C1 segment of cervical spinal cord (tissue), 14 donors: ENCODE measurements at places on chromosomes 7 and 10.
A peak's percentile ranks its signal among the peaks of the same experiment; 100 is the strongest.

DNA sequence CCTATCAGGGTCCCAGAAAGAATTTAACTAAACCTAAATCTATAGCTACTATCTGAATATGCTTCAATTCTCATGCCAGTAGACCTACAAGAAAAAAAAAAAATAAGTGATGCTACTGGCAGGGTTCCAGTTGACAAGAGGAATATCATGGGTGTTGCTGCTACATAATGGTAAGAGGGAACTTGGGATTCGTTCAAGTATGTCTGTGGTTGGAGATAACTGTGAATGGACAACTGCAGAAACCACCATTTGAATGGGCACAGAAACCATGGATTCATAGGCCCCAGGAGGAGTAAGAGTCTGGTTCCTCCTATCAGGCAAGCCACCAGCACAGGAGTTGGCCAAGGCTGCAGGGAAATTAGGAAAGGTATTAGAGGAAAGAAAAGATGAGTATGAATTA lies 287.6 kb upstream of the HGF start:
- no peak for DNase-seq

GRCh38 chr10:125392154-125392553 lies 231.8 kb upstream of the CTBP2 start:
- no peak for DNase-seq

DNA sequence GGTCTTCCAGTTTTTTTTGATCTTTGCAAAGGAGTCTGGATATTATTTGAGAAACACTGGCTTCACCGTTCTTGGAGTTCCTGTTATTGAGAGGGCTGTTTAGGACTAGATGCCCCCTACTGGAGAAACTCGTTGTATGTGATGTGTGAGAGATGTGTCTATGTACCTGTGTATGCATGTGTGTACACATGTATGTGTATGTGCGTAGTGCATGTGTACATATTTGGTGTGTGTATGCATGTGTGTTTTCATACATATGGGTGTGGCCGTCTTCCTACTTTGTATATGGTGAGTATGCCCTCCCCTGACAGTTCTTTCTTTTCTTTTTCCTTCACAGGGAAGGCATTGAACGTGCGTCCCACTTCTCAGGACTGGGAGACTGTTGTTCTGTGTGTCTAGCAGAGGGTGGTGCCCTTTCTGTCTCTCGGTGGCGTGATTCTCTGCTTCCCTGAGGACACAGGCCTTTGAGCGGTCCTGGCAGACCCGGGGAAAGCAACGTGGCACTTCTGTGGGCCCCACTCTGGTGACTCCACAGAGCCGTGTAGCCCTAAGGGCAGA lies 3.0 kb upstream of the CALHM3 start:
- DNase-seq: no peak

DNA sequence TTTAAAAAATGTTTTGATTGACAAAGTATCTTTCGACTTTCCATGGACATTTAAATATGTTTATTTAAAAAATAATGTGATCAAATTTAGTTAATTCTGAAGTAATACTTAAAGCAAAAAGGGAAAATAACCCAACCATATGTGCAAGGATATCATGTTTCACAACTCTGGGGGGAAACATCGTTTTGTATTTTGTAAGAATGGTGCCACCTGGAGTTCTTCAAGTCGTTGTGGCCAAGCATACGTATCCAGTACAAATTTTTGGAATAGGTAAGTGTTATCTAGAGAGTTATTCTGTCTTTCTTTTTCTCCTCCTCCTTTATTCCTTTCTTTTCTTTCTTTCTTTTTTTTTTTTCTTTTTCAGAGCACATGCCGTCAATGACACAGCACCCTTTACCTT lies 176.2 kb upstream of the CSTF2T start:
- no peak for DNase-seq

DNA sequence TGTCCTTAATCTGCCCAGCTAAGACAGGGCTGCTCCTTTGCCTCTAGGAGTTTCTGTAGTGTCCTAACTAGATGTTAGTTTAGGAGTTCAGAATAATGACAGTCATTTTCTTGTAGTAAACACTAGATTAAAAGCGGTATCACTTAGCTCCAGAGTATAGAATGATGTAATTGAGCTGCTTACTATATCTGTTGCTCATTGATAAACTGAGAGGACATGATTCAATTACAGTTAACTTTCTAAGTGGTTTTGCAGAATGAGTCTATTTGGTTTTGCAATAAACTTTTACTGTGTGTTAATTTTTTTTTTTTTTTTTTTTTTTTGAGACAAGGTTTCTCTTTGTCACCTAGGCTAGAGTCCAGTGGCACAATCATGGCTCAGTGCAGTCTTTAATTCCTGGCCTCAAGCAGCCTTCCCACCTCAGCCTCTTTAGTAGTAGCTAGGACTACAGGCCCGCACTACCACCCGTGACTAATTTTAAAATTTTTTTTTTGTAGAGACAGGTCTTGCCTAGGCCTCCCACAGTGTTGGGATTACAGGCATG lies 1.8 kb downstream of the STMP1 start:
- no peak for DNase-seq

DNA sequence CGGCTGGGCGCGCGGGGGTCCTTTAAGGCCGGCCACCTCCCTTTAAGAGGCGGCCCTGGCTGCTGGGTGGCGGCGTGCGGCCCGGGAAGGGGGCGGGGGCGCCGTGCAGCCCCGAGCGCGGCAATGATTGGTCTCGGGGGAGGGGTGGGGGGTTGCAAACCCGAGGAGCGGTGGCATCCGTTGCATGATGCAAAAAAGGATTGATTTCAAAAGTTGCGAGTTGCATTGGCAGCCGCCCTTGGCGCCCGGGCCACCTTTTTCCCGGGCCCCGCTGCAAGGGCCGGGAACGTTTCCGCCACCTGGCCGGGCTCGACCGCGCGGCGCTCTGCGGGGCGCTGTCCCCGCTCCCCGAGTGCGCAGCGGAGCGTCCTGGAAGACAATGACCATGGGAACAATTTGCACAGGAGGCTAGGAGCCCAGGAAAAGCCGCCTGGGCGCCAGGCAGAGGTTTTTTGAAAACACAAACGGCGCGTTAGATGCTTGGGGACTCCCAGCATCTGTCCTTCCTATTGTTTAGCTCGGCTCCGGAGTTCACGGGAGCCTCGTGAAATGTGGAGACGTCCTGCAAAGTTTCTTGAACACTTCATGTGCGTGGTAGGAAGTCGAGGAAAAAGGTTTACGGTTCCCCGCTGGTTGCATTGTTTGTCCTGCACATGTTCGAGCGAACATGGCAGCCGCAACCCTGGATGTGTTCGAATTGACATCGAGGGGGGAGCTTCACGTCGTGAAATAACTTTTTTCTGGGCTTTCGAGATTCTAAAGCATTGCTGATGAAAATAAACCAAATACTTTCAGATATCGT lies at the start of gene SEPHS1:
TSS of gene SEPHS1 (minus strand) at position 78 of the 802 bp plus-strand sequence. CDS start 3,343 bp downstream, outside the sequence.
- no peak for DNase-seq

GRCh38 chr10:21022821-21023220 lies 125.7 kb upstream of the NEBL start:
- DNase-seq: no peak

DNA sequence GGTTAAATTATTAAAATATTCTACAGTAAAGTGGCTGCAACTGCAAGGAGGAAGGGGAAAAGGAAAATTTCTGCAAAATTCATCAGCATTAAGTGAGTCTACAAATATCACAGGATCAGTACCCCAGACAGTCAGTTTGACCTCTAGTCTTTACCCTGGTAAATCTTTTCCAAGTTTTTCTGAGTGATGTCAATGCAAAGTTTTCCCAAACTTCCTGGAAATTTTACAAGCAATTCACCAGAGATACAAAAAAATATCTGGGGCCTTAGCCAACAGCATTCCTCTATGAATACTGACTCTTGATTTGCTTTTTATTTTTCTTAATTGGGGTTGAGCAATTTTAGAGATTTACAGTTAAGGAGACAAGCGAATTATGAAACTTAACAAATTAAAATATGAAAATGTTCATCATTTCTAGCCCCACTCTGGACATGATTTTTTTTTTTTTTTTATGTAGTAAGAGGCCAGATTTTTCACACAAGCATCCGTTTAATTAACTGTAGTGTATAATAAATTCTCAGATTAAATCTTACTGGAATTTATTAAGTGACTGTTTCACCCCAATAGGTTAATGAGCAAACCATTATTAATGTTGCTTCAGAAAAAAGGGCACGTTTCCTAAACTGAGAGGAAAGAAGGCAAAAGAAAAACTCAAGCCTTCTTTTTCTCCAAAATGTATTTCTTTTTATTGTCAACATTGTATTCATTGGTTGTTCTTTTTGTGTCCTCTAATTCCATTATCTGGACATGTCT lies 539.5 kb upstream of the FZD8 start:
- no peak for DNase-seq

DNA sequence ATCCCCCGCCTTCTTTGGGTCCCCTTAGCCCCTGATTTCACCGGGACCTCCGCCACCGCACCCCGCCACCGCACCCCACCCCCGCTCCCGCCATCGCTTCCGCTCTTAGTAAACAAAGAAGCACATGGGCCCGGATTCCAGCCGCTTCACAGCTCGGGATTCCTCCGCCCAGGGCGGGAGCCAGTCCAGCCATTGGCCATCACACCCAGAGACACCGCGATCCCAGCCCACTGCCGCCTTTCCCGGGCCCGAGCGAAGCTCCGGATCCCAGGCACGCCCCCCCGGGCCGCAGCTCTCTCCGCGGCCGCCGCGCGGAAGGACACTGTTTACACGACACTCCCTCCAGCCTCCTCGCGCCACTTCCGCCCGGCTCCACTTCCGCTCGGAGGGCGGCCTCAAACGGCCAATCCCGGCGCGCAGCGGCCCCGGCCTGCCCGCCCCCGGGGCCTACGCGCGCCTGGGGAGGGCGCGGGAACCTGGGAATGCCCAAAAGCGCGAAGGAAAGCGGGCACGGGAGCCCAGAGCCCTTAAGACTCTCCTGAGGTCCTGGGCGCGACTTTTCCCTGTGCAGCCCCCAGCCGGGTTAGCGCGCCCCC lies 679 bp downstream of the MCM7 start:
- DNase-seq: peak; percentile 80

- DNase-seq: no peak
Observed at GRCh38 chr7:26179826-26180497, 20.6 kb downstream of the HNRNPA2B1 start.

DNA sequence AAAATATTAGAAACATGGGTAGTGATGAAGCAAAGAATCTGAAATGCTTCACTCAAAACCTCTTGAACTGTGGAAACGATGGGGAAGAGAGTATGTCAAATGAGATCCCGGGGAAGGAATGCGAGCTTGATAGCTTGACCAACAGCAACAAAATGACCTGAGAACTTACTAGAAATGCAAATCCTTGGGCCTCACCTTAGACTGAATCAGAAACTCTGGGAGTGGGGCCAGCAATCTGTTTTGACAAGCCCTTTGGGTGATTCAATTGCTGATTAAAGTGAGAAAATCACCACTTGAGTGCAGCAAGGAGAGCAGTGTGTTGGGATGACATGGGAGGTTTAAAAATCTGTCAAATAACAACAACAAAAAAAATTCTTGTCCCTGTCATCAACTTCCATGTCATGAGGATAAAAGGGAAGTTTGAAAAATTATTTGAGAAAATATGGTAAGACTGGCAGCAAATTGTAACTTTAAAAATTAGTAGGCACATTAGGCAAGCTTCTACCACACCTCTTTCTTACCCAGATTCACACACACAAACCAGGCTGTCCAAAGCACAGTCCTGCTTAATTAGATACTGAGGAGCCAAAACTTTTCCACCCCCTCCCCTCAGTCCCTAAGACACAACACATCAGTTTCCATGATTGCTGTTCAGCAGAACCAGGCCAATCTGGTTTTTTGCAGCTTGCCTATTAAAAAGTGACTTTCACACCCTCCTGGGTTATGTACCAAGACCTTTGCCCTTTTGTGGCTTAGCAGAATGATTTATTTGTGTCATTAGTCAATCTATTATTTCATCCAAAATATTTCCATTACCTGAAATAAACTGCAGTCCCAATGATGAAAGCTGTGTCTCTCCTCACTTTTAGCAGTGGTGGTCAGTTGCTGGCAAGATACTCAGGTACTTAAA lies 15.6 kb downstream of the CALCR start:
- no peak for DNase-seq

DNA sequence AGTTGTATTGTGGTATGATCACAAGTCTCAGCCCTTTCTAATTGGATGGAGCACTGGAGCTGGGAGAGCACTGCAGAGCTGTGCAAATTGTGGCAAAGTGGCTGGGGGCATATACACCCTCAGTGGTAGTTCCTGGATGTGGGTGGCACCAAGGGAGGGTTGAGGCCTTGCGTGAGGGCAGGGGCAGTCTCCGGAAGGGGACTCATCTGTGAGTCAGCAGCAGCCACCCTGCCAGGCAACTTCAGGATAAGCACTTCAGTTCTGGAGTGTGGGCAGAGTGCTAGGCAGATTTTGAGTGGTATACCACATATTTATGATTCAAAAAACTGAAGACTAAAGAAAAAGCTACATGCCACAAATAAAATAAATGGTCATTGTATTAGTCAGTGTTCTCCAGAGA lies 210.5 kb downstream of the ETV1 start:
- DNase-seq: no peak

- no peak for DNase-seq
Observed at GRCh38 chr10:77081481-77081891, 556.1 kb downstream of the KCNMA1 start.

- DNase-seq: no peak
Observed at GRCh38 chr10:77564731-77565589, 72.6 kb downstream of the KCNMA1 start.

DNA sequence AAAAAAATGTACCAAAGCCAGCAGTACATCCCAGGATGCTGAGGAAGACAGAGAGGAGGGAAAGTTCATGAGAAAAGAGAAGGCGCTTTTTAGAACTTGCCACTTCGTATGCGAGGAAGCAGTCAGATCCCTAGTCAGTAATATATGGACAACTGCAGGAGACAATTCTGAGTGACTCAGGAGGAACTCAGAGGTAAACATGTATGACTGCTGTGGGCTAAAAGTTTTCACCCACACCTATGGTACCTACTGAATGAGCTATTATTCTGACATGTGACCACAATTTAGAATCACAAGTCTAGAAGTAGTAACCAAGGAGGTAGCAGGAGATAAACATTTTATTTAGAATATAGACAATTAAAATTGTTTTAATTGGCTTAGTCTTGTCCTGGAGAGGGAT lies 126.5 kb downstream of the ICA1 start:
- no peak for DNase-seq

DNA sequence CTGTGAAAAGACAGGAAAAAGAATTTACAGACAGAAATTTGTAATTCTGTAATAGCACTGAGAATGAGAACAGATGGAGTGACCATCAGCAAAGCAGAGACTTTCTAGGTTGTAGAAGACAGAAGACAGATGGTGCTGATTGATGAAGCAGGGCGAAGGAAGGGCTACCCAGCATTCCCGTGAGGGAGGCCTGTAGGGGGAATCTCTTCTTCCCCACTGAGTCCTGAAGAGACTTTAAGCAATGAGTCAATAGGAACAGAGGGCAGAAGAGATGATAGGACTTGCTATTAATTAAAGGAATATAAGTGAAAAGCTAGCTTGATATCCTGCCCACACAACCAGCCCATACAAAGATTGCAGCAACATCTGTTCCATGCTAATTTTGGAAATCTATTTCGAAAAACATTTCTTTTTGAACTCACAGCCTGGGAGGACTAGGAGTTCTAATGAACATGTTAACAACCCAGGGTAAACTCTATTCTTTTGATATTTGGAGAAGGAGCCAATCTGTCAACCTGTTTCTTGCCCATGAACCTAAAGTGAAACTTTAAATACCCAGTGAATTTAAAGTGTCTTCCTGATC lies 44.1 kb downstream of the RALA start:
- no peak for DNase-seq

GRCh38 chr10:74072503-74072902 lies 74.6 kb downstream of the VCL start:
- DNase-seq: no peak
